ENCODE measurements at places on chromosomes 4 and X.
A peak's percentile ranks its signal among the peaks of the same experiment; 100 is the strongest.

GRCh38 chr4:104549736-104550135 is 55.0 kb upstream of the CXXC4 start:
- no peak for DNase-seq

DNA sequence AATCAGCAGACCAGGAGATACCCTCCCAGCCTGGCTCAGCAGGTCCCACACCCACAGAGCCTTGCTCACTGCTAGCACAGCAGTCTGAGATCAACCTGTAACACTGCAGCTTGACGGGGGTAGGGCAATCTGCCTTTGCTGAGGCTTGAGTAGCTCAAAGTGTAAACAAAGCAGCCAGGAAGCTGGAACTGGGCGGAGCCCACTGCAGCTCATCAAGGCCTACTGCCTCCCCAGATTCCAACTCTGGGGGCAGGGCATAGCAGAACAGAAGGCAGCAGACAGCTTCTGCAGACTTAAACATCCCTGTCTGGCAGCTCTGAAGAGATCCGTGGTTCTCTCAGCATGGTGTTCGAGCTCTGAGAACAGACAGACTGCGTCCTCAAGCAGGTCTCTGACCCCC is 15.1 kb upstream of the GABRA2 start:
- no peak for DNase-seq

DNA sequence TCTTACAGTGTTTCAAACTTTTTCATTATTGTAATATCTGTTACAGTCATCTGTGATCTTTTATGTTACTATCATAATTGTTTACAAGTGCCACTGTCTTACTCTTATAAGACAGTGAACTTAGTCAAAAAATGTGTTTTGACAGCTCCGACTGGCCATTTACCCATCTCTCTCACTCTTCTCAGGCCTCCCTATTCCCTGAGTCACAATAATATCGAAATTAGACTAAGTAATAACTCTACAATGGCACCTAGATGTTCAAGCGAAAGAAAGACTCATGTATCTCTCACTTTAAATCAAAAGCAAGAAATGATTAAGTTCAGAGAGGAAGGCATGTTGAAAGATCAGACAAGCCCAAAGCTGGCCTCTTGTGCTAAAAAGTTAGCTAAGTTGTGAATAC is 184.2 kb downstream of the CDS1 start:
- DNase-seq, result no peak

DNA sequence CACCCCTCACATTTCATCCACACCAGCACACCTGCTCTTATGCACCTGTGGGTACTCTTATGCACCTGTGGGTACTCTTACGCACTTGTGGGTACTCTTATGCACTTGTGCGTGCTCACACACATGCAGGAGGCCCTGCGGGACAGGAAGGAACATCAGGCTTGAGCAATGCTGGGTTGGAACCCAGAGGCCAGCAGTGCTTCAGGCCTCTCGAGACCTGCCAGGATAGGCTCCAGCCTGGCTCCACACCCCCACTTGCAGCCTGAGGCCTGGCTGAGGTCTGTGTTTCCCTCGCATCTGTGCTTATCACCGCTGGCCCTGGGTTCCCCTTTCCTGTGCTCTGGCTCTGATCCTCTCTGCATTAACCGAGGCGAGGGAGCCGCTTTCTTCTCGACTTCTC is 34.7 kb downstream of the SORCS2 start:
- no peak for DNase-seq

GRCh38 chr4:96649536-96649935 is 809.6 kb downstream of the PDHA2 start:
- no peak for DNase-seq

GRCh38 chr4:60117726-60118323 is 1082.3 kb upstream of the ADGRL3 start:
- DNase-seq, result no peak

- no peak for DNase-seq
Measured at GRCh38 chr4:95547715-95548471, 880 bp downstream of the UNC5C start.

DNA sequence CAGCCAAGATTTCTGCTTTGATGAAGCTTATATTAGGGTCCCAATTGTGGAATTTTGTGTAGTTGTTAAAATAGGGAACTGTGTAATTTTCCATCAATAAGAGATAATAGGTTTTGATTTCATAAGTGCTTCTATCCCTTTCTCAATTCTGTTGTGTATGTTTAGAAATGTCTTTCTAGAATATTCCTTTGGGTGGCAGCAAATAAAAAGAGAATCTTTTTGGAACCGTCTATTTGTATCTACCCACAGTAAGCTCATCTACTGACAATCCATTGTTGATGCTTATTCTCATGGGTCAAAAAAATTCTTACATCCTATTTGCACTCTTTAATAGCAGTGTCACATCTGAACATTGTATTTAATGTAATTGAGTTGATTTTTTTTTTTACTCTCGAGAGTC is 61.7 kb downstream of the TMA16 start:
- DNase-seq, result no peak

DNA sequence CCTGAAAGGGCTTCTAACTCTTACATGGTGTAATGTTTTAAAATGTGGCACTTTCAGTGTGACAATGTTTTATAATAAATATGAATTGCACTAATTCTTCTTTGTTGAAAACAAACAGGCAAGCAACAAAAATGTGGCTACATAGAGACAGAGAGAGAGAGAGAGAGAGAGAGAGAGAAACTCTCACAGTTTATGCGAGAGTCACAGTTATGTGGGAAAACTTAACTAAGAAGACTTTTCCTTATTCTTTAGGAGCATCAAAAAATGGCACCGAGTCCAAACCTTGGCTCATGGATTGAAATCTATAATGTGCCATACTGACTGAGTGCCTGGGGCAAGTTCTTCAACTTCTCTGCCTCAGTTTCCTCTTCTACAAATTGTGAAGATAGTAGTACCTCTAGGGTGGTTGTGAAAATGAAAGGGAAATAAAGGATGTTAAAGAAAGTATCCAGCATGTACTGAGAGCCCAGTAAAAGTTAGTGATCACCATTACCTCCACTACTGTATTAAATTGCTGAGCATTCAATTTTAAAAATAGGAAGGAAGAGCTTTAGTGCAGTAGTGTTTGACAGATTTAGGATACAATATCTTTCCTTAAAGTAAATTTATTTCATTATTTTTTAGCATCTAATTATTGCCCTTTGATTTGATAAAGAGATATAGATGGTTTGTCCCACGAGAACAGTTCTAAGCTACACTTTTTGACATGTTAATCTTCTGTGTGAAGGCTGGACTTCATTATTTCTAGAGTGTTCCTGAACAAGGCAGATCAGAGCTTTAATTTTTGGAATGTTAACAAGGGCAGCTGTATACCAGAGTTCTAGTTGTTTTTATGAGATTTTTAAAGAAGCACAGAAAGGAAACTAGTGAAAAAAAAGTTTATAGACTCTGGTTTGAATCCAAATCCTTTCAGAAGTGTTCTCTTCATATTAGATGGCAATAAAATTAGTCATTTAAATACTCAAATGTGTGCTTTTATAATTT is 187.5 kb upstream of the ANK2 start:
- DNase-seq, result no peak

DNA sequence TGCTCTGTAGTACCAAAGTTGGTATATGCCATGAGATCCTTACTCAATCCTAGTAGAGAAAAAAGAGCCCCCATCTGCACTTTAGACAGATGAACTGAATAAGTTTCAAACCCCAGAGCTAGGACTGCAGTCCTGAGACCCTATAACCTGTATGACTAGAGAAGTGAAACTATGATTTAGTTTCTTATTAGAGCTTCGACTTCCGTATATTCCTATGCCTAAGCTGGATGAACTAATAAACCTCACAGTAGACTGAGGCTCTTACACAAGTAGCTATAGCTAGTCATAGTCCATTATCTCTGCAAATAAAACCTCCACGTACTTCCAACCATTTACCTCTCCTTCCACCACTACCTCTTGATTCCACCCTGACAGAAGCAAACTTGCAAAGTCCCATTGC is 6.3 kb upstream of the OTUD4 start:
- no peak for DNase-seq

DNA sequence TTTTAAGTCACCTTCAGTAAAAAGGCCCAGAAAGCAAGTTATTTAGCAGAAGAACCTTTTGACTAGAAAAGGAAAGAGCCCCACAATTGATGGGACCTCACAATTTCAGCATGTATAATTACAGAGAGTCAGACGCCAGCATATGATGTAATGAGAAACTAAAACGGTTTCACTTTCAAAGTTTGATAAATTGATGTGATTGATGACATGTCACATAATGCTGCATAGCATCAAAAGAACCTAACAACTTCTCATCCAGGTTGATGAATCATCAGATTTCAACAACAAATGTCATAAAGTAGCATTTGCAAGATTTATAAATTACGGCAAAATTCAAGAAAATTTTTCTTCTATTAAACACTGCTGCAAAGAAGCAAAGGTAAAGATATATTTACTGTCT is 3.9 kb upstream of the GAR1 start:
- DNase-seq, result no peak

GRCh38 chrX:17563076-17563475 is 174.2 kb upstream of the SCML1 start:
- no peak for DNase-seq

DNA sequence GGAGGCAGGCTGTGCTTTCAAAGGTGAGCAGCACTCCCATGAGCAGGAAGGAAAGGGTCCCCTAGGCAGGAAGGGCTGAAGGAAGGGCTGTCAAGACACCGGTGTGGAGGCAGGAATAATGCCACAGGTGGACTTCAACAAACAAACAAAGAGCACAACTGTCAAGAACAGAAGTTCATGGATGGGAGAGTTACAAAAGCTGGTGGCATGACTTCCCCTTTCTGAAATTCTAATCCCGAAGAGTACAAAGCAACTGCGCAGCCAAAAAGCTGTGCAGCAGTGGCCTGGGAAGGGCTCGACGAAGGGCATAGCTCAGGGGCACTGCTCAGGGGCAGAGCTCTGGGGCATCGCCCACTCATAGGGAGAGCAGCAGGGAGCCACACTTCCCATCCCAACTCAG is 582.3 kb upstream of the DIPK2B start:
- DNase-seq, result no peak

GRCh38 chrX:1215123-1215823 is 2.8 kb upstream of the CRLF2 start:
- no peak for DNase-seq

DNA sequence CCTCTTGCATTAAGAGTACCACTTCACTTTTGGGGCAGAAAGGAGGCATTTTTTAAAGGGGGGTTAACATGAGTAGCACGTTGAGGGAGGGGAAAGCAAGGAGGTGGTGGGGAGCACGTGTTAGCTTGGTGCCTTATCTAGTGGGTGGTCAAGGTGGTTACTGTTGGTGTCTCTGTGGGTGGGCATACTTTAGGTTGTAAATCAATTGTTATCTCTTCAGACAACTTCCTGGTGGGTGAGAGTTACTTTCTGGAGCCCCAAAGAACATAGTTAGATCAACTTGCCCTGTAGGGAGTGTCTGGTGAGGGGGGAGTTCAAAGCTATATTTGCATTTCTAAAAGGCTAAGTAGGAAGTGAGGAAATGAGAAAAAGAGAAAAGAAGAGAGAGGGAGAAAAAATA is 297.7 kb upstream of the CLNK start:
- no peak for DNase-seq

GRCh38 chr4:138982754-138983153 is 32.8 kb upstream of the NOCT start:
- DNase-seq, result no peak

DNA sequence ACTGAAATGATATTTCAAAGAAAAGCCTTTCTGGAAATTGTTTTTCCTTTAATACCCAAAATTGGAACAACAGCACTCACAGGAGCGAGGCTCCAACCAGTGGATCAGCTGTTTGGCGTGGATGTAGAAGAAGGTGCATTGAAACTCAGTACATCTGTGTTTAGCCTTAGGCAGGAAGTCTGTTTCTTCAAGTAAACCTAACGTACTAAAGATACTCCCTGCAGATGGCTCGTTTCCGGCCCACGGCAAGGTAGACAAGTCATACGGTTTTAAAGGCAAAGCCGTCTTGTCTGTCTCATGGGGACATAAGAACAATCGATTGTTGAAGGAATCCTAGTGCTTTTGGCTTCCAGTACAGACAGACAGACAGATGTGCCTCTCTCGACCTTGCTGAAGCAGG is 50.0 kb upstream of the CLCN4 start:
- DNase-seq, result peak; percentile 49

Measured in effector CD4-positive, alpha-beta T cell (primary cell).